Activated CD8-positive, alpha-beta memory T cell treated with anti-CD3 and anti-CD28 coated beads for 48 hours (primary cell): ENCODE measurements at places on chromosomes 12 and 14.

DNA sequence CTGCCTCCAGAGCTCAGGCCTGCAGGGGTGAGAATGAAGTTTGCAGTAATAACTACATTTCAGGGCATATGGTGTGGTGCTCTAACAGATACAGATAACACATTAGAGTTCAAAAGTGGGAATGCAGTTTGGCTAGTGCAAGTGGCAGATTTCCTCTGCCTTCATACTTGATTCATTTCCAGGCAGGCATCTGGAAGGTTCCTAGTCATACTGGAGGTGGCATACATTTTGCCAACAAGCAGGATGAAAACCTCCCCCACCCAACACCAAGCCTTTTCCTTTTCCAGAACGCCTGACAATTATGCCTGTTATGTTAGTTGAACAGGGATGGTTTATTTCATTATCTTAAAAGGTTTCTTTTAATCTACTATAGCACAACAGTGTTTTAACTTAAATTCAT, 24.3 kb downstream of the VTI1B start:
- DNase-seq = no peak

GRCh38 chr12:120079411-120080400, 36.8 kb downstream of the RAB35 start:
- no peak for DNase-seq

- DNase-seq = no peak
These were observed 255.4 kb downstream of the DAD1 start for GRCh38 chr14:22333422-22334274.

DNA sequence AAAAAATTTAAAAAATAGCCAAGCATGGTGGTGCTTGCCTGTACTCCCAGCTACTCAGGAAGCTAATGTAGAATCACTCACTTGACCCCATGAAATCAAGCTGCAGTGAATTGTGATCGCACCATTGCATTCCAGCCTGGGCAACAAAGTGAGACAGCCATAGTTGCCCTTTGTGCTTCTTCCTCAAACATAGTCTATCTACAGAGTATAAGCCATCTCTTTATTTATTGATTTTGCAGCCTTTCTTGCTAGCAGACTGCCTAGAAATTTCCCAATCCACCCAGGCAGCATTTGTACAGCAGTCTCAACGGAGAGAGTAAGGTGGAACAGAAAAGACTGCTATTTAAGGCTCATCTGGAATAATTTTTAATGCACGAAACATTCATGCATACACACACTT, 68.8 kb downstream of the IPO8 start:
- DNase-seq = no peak

- no peak for DNase-seq
These were observed 533.1 kb upstream of the LRFN5 start for GRCh38 chr14:41073544-41073943.

DNA sequence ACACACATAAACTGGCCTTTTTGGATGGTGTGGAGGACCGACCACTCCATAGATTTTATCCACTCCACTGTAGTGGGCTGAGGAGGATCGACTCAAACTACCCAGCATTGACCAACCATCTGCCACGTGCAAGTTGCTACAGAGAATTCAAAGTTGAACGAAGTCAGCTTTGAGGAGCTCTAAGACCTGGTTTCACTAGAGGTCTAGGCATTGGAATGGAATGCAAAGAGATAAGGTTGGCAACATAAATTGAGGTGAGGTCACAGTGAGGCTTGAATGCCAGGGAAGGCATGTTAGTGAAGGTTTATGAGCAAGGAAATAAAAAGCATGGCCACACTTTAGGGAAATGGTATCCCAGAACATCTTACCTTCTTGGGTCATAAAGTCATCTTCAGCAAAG, 14.5 kb downstream of the VWF start:
- no peak for DNase-seq

- DNase-seq = no peak
These were observed 17.6 kb downstream of the ANKRD9 start for GRCh38 chr14:102491786-102492530.

- no peak for DNase-seq
These were observed 447.7 kb downstream of the PDZRN4 start for GRCh38 chr12:41635626-41636364.

GRCh38 chr12:31353750-31354708, 28.1 kb upstream of the SINHCAF start:
- no peak for DNase-seq

DNA sequence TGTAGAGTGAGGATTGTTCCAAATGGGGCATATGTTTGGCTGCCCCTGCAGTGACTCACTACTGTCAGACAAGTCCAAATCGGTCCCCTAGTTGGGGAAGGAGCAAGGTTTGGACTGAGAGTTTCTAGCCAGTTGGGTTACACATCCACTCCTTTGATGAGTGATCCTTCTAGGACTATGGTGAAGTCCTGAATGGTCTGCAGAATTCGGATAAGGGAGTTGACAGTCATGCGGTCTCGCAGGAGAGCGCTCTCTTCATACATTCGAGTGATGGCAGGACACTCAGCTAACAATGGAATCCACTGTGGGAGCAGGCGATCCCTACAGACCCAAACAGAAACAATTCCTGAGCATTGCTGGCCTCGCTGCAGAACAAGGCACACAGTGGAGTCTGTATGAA, 61.5 kb upstream of the SINHCAF start:
- no peak for DNase-seq

GRCh38 chr12:93146263-93146939, 217.3 kb upstream of the EEA1 start:
- no peak for DNase-seq

GRCh38 chr12:30756074-30756473, 1.3 kb upstream of the CAPRIN2 start:
- no peak for DNase-seq

DNA sequence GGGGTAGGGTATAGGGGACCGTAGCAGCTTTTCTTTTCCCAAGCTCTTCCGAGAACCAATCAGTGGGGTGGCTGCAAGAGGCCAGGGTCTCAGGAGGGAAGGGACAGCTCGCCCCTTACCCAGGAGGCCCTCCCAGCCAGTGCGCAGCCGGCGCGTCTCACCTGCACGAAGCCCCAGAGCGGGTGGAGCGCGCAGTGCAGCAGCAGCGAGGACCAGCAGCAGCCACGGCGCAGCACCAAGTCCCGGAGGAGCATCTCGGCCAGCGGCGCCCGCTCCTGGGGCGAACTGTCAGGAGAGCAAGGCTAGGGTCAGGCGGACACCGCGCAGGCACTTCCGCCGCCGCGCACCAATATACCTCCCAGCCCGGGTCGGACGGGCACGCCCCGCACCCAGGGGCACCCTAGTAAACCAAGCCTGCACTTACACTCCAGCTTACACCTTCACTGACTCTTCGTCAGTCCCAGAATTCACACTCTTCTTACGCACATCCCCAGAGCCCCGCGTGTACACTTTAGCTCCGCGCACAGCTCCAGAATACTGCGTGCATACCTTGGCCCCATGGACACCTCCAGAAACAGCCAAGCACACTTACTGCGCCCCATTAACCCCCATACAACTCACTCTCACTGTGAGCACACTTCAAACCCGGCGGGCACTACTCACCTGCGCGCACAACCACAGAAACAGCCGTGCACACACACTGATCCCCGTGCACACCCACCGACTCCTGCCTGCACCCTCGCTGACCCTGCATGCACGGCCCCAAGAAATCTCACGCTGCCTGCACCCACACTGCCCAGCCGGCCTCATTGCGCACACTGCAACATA, 606 bp downstream of the PRIMA1 start:
- DNase-seq = no peak

DNA sequence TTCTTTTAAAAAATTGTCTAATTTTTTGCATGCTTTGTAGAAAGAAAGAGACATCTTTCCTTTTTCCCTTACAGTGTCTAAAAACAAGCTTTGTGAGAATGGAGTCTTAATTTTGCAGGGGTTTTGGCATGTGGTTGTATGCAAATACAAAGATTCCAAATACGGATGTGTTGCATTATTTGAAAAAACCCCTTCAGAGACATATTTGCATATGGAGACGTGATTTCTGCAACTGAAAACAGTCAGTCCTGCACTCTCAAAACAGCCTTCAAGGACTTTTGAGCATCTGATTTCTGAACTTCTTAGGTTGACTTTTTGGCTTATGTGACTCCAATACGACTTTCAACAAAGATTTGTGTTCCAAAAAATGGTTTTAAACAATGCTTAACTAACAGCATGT, 7.8 kb downstream of the IRAK3 start:
- no peak for DNase-seq

GRCh38 chr12:3592856-3593625, 102.0 kb downstream of the PRMT8 start:
- no peak for DNase-seq

GRCh38 chr14:36339816-36340215, 19.4 kb upstream of the MBIP start:
- DNase-seq = no peak

DNA sequence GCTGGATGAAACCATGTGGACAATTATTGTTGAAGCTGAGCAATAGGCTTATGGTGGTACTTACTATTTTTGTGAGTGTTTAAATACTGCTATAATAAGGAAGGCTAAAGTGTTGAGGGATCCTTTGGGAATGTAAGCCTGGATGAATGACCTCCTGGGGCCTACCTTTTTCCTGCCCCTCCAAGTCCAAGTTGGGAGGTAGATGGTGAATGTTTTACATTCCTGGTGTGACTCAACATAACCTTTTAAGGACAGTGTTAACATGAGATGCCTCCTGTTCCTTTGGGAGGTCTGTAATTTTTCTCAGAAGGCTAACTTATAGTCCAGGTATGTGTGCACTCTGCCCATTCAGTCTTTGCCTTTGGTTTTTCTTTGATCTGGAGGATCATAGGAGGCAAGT, 315.9 kb downstream of the NRXN3 start:
- DNase-seq = no peak

DNA sequence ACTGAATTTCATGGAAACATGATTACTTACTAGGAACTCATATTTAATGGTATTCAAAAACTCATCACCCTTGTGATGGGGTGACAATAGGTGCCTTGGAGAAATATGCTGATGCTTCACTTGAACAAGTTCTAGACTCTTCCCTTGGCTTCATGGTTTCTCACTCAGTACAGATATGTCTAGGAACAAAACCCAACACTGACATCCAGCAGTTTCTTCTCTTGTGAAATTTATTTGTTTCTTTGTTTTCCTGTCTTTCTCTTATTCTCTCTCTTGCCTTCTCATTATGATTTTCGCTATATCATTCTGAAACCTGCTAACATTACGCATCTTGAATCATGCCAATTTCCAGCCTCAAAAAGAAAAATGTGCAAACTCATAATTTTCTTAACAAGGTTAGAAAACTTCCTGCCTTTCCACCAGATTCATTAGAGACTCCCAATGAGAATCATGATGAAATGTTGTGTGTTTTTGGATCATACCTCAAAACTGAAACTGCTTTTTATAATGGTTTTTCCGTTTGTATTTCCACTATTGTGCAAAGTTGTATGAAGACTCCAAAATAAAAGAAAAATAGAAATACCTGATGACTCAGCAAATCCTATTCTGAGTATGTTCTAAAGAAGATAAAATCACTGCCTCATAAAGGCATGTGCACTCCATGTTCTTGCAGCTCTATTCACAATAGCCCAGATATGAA, 1021.5 kb downstream of the TMEM121 start:
- no peak for DNase-seq

- no peak for DNase-seq
These were observed 138.4 kb upstream of the PELI2 start for GRCh38 chr14:55979781-55980180.

- DNase-seq = no peak
These were observed 179.1 kb downstream of the KITLG start for GRCh38 chr12:88401155-88401554.

DNA sequence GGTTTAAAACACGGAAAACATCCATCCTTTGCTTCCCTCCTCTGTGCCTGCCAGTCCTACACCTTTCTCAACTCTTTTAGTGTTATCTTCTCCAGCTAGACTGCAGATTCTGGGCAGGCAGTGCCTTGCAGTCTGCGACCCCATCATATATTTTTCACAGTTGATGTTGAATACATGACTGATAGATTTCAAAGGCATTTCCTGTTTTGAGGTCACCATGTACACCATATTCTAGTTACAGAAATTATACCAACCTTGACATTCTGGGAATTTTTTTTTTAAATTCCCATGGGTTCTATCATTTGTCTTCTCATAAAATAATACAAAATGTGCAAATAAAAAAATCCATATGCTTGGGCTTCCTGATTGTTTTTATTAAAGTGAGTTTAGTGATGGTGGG, 16.6 kb downstream of the SOCS2 start:
- no peak for DNase-seq

DNA sequence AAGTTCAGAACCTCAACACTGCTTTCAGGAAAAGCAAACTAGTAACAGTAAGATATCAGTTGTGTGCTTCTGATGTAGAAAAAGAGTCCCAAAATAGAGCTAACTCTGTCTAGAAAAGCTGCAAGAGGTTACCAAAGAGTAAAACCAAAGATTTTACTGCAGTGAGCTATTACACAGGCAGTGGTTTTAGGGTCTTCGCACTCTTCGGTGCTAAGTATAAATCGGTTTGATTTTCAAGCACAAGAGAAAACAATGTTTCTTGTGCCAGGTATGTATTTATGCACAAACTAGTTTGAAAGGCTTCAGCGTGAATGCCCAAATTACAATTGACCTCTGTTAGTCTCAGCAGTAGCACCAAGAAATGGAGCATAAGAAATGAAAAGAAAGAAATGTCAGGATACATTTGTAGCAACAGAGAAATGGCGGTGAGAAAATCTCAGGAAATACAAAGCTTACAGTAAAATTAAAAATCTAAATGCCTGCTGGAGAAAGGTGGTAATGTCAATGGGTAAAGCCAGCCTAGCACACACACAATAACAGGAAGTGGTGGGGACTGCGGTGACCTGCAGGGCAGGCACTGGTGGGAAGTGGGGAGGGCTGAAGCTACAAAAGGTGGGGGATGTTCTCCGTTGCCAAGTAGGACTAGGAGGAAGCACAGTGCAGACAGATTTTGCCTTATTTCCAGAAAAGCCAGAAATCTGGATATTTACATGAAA, 18.0 kb upstream of the DYRK2 start:
- DNase-seq = peak; percentile 23

DNA sequence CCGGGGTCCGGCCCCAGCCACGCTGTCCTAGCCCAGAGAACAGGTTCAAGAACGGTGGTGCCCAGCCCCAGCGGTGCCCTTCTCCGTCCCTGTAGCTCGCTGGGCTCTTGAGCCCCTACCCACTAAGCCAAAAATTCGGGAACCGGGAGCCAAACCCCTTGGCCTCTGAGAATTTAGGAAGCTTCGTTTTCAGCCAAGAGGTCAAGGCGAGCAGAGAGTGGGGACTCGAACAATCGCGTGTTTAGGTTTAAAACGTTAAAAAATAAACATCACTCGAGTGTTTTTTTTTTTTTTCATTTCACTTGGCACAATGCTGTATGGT, 6.2 kb downstream of the SIX1 start:
- DNase-seq = no peak

DNA sequence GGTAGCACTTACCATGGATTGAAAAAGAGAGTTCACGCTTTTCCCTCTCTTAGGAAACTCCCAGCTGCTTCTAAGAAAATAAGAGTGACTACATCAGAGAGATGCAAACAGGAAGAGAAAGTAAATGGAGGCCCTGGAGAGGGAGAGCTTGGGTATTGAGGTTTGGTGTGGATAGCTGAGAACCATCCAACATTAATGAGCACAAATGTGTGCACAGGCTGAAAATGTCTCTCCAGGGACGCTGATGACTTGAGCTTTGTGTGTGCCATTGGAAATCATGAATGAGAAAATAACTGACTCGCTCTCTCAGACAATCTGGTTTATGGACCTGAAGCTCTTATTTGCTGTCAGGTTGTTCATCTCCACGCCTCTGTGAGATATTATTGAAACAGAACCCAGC, 318.8 kb downstream of the NRXN3 start:
- DNase-seq = no peak
